ENCODE measurements at places on chromosomes 1 and 21.
A peak's percentile ranks its signal among the peaks of the same experiment; 100 is the strongest.

- DNase-seq, result no peak
These were observed 19.5 kb upstream of the PADI6 start for GRCh38 chr1:17352419-17352909.

- DNase-seq, result peak; percentile 59
These were observed 79.0 kb upstream of the MAP10 start for GRCh38 chr1:232726048-232726779.

DNA sequence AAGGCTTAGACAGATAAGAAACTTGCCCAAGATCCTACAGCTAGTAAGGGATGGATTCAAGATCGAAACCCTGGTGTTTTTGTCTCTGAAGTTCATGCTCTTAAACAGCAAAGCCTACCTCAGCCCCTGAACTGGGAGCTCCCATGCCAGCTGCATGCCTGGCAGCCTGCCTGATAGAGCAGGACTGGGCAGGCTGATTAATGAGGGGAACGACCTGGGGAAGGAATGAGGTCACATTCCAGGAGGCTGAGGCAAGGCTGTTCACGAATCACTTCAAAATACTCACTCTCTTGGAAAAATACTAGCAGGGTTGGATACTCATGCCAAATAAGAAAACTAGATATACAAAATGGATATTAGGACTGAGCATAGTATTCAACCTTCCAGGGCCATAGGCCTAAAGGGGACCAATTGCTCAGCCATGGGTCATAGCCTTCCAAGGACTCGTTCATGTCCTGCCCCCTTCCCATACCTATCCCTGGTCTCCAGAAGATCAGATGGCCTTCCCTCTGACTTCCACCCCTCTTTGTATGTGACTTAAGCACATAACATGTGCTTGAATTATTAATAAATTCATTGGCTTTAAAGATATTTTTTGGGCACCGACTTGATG is 15.6 kb upstream of the TACSTD2 start:
- DNase-seq, result peak; percentile 81

DNA sequence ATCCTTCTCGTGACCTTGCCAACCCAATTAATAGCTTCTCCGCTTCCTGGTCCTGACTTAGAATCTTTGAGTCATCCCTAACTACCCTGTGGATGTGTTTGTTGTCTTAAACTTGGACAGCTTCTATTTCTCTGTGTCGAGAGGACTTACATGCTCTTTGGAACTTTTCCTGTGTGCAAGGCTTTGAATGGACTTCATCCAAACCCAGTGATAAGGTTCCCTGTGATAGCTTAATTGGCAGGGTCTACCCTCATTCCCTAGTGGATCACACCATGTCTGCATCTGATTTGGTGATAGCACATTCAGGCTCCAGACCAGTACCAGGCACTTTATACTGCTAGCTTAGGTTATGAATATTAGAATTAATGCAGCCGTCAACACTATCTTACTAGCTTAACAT is 378.2 kb upstream of the KAZN start:
- no peak for DNase-seq

- no peak for DNase-seq
These were observed 141.4 kb downstream of the RUNX1 start for GRCh38 chr21:34907461-34908418.

DNA sequence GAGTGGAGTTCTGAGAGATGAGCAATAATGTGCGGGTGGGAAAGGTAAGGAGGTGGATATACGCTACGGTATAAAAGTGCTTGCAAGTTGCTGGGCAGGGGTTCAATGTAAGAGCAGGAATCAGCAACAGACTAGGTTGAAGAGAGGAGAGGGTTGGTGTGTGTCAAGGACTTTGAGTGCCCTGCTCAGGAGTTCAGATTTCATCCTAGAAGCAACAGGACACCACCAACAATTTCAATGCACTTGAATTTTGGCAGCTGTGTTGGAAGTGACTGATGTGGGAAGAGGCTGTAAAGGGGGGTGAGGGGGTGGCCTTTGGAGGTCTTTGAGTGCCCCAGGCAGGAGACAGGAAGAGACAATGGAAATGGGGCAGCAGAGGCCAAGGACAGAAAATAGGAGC is 57.3 kb downstream of the RHOU start:
- no peak for DNase-seq

GRCh38 chr1:58409890-58410289 is 136.6 kb downstream of the OMA1 start:
- DNase-seq, result peak; percentile 83

DNA sequence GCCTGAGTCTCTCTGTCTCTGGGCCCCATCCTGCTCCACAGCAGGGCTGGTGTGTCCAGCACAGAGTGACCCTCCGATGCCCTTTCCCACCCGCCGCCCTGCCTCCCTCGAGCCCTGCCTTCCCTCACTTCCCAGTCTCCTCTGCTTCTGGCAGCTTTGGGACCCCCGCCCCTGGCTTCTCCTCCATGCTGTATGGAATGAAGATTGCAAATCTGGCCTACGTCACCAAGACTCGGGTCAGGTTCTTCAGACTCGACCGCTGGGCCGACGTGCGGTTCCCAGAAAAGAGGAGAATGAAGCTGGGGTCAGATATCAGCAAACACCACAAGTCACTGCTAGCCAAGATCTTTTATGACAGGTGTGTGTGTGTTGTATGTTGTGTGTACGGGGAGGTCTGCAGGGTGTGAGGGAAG is 14.3 kb downstream of the MOV10 start:
- no peak for DNase-seq

GRCh38 chr1:40092706-40093639 is 4.1 kb downstream of the PPT1 start:
- DNase-seq, result no peak

GRCh38 chr1:33874636-33875035 is 10.8 kb downstream of the HMGB4 start:
- no peak for DNase-seq

- DNase-seq, result no peak
These were observed 37.1 kb downstream of the HSPG2 start for GRCh38 chr1:21899987-21900386.

GRCh38 chr1:147648933-147649332 is 21.4 kb downstream of the ACP6 start:
- DNase-seq, result no peak

GRCh38 chr1:85628791-85629531 is 48.4 kb downstream of the CCN1 start:
- peak; percentile 88 for DNase-seq

DNA sequence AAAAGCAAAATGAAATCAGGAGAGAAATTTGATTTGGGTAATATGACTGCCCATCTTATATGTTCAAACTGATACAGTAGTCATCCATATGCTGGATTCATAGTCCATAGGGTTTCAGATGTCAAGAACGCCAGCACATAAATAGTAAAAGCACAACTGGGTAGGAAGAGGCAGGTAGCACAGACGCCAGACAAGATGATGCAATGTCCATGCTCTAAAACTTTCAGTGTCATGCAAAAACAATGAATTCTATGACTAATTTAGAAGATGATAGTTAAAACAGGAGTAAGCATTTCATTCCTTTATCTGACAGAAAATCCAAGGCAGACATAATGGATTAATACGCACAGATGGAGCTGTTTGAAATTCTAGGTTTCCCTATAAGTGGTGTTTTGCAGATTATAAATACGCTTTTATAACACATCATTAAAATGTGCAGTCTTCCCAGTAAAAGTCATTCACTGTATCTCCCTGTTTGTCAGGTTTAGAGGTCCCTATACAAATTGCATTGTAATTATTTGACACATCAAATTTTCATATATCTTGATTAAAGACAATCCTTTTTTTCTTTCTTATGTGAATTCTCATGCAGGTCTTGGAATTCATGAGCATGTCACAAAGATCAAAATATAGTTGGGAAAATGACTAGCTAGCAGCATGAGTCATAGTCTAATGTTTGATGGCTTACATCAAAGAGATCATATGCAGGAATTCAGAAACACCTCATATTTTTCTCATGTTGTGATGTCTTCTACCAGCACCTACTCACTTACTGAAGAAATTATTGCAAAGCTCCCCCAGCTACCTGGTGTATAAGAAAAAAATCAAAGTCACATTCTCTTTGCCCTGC is 139.9 kb downstream of the DSCAM start:
- DNase-seq, result no peak

GRCh38 chr1:56572334-56573050 is 6.9 kb downstream of the PLPP3 start:
- no peak for DNase-seq

DNA sequence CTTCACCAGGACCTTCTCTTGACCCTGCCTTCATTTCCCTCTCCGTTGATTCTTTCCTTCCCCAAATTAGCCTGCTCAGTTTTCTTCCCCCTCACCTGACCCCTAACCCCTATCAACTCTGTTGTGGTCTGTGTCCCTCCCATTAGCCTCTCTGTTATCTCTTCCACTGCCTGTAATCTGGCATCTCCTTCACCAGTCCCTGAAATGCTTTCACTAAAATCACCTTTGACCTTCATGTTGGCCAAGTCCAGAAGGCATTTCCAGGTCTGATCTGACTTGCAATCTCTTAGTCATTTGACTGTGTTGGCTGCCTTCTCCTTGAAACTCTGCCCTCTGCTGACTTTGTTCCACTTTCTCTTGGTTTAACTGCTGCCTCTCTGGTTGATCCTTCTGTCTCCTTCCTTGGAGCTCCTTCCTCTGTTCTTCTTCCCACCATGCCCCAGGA is 28.2 kb downstream of the ATP8B2 start:
- no peak for DNase-seq

DNA sequence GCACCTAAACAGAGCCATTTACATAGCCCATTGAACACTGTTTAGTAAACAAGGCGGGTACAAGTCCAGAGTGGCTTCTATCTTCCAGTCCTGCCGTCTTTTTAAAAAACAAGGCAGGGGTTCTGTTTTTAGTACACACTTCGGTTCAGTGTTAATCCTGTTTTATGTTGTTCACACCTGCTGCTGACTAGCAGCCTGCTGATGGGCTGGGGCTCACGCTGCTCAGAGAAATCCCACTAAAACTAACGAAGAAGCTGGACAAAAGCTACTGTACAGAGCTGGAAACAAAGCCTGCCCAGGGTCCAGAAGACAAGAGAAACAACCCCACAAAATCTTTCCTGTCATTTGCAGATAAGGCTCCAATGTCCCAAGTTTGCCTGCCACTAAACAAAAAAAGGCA is 13.2 kb downstream of the ESRRG start:
- no peak for DNase-seq

- no peak for DNase-seq
These were observed 78.5 kb downstream of the NMNAT2 start for GRCh38 chr1:183339556-183340167.
